ENCODE measurements at places on chromosomes 6 and 20.
A peak's percentile ranks its signal among the peaks of the same experiment; 100 is the strongest.

DNA sequence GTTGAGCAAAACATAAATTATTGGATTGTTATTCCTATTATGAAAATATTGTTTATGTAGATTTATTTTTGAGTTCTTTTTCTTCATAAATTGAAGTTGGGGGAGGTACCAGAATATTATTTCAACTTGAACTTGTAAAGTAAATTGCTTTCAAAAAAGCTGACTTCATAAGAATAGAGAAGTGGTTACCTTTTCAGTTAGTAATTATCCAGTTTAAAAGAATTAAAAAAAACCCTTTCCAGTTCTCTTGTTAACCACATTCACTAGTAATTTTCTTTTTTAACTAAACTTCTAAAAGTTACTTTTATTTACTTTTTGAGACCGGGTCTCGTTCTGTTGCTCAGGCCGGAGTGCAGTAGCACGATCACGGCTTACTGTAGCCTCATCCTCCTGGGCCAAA is 124.3 kb downstream of the CDKAL1 start:
- no peak for DNase-seq

GRCh38 chr20:42987376-42988114 is 202.2 kb downstream of the PTPRT start:
- no peak for DNase-seq

GRCh38 chr20:40110311-40110831 is 578.7 kb downstream of the MAFB start:
- no peak for DNase-seq

GRCh38 chr6:30720738-30721197 is 616 bp downstream of the TUBB start:
- DNase-seq: peak; percentile 44

DNA sequence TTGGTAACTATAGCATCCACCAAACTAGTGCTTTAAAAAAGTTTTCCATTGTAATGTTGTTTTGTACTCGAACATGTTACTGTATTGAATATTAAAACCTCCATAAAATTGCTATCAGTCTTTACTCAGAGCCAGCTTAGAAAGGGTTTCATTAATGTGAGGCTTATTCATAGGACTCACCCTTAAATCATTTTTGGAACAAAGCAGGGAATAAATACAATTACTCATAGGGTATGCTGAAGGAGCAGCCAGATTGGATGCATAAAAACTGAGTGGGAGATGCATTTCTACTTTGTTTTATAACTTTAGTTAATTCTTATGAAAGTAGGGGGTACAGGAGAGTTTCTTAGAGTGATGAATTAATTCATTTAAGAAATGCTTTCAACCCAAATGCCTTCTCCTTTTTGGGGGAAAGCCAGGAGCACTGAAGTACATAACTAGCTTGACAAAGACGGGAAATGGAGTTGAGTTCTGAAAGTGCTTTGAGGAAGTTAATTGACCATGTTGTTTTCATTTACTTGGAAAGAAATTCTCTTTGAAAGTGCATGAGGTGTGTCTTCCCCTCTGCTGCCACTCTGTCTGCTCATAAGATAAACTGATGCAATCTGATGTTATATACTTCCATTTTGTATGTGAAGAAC is 90.3 kb downstream of the RNF144B start:
- DNase-seq: peak; percentile 5

GRCh38 chr6:114181664-114182063 is 161.2 kb downstream of the HS3ST5 start:
- DNase-seq: no peak

GRCh38 chr6:41355952-41356351 is 20.5 kb downstream of the NCR2 start:
- DNase-seq: no peak

Data from CD4-positive, alpha-beta T cell treated with Interleukin-2 at 100 ng/mL for 4 hours (primary cell).